Cerebellar nuclear complex (tissue), 1 donor: ENCODE measurements at places on chromosomes 1 and 21.

GRCh38 chr1:242567596-242567995 lies 43.1 kb upstream of the PLD5 start:
- no peak for DNase-seq

- DNase-seq = no peak
These were observed 2.3 kb downstream of the MAGI3 start for GRCh38 chr1:113392541-113393128.

- DNase-seq = no peak
These were observed 376.7 kb upstream of the ADGRL2 start for GRCh38 chr1:81424061-81424460.

GRCh38 chr1:91501523-91501851 lies 836 bp downstream of the CDC7 start:
- peak; percentile 59 for DNase-seq

DNA sequence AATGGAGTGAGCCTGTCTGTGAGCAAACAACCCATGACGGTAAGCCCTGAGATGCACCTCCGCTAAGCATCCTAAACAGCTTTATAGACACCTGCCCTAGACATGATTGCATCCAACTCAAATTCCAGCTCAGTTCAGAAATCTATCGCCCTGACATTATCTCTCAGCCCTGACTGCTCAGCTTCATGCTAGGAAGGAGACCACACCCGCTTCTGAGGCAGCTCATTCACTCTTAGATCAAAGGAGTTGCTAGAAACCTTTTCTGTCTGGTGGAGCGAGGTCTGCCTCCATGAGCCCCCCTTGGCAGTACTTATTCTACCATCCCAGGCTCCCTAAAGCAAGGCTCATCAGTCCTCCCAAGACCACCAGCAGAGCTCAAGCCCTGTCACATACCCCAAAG lies 17.0 kb downstream of the IL10RB start:
- DNase-seq = no peak

GRCh38 chr1:2307972-2308371 lies 79.9 kb downstream of the SKI start:
- no peak for DNase-seq

- no peak for DNase-seq
These were observed 130.1 kb upstream of the MAP1LC3C start for GRCh38 chr1:242128951-242129502.

GRCh38 chr1:248850536-248851251 lies 8.2 kb downstream of the ZNF692 start:
- no peak for DNase-seq

- DNase-seq = no peak
These were observed 137.8 kb downstream of the GALNT2 start for GRCh38 chr1:230204842-230205241.

GRCh38 chr1:50603274-50604271 lies 180.3 kb upstream of the DMRTA2 start:
- no peak for DNase-seq
